ENCODE measurements at places on chromosomes 6 and 20.

DNA sequence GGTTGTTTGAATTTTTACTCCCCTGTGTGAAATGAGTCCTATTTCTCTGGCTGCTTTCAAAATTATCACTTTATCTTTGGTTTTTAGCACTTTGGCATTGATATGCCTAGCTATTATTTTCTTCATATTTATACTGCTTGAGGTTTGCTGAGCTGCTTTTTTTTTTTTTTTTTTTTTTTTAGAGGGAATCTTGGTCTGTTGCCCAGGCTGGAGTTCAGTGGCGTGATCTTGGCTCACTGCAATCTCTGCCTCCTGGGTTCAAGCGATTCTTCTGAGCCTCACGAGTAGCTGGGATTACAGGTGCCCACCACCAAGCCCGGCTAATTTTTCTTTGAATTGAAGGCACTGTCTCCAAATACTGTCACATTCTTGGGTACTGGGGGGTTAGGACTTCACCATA is 40.6 kb downstream of the STXBP5 start:
- DNase-seq = no peak

DNA sequence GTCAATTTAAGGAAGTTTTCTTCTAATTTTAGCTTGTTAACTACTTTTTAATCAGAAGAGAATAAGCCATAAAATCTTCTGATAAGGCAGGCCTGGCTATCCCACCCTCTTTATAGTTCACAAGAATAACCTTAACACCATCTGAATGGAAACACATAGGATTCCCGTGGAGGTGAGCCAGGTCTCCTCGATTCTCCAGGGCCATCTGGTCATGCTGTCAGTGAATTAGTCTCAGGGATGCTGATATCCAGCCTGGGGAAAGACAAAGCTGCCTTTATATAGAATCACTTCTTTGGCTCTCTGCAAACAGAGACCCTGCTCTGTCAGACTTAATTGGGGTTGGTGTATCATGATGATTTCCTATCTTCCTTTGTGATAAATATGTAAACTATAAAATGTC is 30.1 kb upstream of the TAGAP start:
- DNase-seq = no peak

DNA sequence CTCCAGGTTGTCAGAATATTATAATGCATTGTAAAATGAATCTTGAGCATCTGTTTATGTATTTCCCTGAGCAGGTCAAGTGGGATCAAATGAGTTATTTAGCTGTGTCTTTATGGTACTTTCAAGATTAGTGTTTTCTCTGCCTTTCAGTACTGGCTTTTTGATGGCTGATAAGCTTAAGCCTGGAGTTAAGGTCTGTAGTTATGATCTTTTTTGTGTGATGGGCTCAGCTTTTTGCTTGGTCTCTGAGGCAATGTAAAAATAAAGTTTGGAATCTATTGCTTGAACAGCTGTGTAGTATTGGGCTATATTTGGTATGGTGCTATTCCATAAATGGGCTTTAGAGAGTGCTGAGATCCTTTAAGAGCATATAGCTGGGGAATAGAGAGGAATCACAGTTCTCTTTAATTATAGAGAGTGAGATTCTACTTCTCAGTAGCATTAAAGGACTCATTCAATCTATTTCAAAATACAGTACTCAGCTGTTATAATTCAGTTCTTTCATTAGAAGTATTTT is 40.7 kb downstream of the ZNF451 start:
- no peak for DNase-seq

GRCh38 chr20:16486532-16486931 is 86.7 kb downstream of the KIF16B start:
- no peak for DNase-seq

DNA sequence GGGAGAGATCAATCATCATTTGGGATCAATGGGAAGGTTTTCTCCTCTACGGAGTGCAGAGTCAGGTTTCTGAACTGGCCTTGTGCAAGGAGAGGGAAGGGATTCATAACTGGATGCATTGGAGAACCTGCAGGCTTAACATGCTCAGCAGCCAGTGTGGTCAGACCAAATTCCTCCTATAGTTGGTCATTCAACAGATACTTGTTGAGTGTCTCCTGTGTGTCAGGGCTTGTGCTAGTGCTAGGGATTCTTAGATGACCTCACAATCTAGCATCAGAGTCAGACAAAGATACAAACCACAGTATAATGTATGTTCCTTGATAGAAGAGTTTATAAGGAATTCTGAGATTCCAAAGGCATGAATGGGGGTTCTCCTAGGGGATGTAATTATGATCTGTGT is 23.9 kb downstream of the RALY start:
- DNase-seq = no peak

- peak; percentile 32 for DNase-seq
Measured at GRCh38 chr6:55069132-55069781, 105.1 kb upstream of the HCRTR2 start.

- peak; percentile 7 for DNase-seq
Measured at GRCh38 chr6:28134716-28135115, 7.0 kb upstream of the ZKSCAN8 start.

DNA sequence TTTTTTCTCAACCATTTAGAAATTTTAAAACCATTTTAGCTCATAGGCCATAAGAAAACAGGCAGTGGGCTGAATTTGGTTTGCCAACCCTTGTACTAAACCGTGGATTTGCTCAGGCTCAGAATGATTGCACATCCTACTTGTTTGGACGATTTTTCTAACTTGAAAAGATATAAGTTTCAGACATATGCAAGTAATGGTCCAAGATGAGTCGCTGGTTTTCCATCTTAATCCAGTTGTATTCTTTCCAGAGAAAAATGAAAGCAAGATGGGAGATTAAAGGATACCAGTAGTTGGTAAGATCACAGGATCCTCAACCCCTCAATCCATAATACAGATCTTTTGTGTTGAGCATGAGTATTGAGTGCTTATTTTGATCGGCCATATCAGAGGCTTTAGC is 250.9 kb downstream of the TINAG start:
- no peak for DNase-seq

DNA sequence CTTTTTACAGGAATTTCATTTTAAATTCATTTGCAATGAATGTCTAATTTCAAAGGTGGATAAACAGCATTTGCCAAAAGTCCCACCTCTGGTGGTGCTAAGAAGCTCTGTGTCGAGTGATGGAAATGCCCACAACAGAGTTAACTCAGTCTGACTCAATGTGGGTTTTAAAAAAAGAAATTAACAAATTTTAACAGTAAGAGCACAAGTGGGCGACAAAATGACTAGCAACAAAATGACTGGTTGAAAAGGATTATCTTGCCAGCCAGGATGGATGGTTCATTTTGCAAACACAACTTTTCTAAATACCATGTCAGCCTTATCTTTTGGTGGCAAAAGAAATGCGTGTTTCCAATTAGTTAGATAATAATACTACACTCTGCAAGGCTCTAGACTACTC is 14.3 kb upstream of the TAGAP start:
- DNase-seq = peak; percentile 23

DNA sequence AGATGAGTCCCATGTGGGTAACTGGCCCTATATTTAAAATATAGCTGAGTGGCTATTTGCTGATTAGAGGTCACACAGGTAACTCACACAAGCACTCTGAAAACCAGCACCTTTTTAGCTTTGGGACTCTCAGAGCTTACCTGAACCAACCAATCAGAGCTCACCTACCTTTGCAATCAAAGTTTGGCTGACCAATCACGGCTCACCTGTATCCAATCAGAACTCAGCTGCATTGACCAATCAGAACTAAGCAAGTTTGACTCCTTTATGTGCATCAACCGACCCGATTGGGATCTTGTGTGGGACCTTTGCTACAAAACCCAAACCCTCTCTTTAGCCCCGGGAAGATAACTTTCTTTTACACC is 106.8 kb upstream of the NXT1 start:
- peak; percentile 6 for DNase-seq

- no peak for DNase-seq
Measured at GRCh38 chr20:44118185-44119033, 68.6 kb downstream of the JPH2 start.

GRCh38 chr6:157911278-157911677 is 70.4 kb upstream of the SYNJ2 start:
- no peak for DNase-seq

GRCh38 chr6:8219352-8219943 is 117.1 kb upstream of the EEF1E1 start:
- peak; percentile 71 for DNase-seq

GRCh38 chr20:36663031-36663430 is 17.0 kb upstream of the SLA2 start:
- no peak for DNase-seq

DNA sequence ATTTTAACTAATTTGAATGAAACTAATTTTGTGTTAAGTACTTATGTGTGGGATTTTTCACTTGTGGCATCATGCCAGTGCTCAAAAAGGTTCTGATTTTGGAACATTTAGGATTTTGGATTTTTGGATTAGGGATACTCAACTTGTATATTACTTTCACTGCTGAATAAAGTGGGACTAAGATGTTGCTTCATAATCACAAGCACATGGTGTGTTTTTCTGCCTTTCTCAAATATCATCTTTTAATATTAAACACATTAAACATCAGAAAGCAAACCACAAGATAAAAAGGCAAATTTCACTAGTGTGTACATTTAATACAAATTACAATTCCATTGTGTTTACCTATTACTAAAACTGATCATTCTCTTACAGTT is 89.8 kb downstream of the ARHGAP18 start:
- DNase-seq = no peak

DNA sequence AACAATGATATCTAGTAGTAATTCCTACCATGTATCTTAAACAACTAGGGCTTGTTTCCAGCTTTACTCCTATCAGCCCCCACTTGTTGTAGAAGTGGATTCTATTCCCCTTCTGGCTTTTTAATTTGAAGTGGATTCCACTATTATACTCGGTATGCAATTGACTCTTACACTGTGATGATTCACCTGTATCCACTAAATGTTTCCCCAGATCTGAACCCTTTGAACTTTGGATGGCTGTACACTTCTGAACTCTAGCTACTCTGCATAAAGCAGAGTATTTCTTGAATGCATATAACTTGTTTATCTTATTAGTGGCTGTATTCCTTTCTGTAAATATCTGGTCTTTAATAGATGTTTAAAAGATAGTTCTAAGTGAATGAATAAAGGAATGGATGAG is 538.4 kb upstream of the NRSN1 start:
- DNase-seq = no peak

DNA sequence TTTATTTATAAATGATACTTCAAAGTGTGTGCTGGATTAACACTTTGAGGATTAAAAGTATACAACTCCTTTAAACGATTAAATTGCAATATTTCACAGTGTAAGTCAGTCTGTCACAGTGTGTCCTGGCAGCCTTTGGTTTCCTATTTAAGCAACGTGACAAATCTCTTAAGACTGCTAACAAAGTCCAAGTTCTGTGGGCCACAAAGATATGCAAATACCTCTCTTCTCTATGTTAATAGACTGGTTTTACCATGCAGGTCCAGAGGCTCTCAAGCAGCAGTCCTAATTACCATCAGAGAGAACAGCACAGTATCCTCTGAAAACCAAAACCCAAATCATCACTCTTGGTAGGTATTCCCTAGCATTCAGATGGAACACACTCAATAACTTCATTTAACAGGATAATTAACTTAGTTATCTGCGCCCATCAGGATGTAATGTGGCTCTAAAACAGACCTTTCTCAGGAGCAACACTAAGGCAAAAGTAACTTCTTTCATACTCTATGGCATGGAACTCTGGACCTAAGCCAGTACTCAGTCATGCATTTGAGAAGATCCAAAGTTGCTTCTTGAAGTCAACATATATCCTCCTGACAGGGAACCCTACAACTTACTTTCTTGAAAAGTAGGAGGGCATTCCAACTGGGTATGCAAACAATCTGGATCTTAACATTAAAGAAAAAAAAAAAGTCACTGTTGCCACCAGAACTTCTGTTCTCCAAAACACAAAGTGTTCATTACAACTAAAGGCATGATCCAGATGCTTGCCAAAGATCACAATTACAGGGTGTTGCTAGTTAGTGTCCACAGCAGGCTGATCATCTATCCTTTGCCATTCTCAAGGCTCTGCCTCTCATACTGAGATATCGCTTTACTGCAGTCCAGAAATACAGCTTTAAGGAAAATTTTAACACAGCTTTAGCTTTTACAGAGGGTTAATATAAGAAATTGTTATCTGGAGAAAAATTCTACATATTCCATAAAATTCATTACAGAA is 53.2 kb downstream of the MAN1A1 start:
- no peak for DNase-seq

DNA sequence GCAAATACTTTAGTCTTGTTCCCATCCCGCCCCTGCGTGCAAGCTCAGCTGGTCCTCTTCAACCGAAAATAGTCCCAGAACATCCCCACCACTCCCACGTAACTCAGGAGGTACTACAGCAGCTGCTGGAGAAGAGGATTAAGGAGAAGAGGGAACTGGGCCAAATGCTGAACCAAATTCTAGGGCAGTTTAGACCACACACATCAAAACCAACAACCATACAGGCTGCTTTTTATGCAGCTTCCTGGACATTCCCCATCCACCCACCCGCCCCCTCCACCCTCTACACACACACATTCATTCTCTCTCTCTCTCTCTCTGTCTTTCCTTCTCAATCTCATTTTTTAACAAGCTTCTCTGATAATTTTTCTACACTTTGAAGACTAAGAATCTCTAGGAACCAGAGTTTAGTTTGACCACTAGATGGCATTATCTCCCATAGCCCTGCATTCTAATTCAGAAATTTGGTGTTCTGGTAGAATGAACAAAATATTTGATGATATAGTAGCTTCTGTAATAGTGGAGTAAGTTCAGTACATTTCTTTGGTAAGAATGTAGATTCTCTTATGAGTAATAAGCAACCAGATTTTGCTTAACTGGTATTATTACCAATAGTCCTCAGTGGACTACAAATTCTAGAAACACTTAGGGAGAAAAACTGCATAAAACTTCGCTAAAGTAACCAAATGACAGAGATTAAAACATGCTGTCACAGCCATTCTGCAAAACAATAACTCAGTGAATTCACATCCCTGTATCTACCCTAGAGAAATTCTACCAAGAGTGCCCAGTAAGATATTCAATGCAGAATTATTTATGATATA is 52.1 kb upstream of the BEND6 start:
- peak; percentile 60 for DNase-seq

DNA sequence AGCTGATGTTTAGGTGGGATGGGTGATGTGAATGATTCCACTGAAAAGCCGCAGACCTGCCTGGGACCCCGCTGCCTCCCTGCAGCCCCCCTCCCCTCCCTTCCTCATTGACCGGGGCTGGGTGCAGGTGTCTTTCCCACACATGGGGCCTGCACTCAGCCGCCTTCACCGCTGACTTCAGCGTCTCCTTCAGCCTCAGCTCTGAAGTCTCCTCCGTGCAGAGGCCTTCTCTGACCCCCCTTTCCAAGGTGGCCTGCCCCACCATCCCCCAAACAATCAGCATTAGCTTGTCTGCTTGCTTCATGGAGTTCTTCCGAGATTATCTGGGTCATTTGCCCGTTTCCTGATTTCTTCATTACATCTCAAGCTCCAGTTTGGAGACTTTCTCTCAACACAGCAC is 140.7 kb downstream of the SMOC2 start:
- no peak for DNase-seq
